ENCODE measurements at places on chromosomes 12 and 14.

GRCh38 chr12:58804749-58805148 is 115.6 kb downstream of the LRIG3 start:
- DNase-seq: no peak

DNA sequence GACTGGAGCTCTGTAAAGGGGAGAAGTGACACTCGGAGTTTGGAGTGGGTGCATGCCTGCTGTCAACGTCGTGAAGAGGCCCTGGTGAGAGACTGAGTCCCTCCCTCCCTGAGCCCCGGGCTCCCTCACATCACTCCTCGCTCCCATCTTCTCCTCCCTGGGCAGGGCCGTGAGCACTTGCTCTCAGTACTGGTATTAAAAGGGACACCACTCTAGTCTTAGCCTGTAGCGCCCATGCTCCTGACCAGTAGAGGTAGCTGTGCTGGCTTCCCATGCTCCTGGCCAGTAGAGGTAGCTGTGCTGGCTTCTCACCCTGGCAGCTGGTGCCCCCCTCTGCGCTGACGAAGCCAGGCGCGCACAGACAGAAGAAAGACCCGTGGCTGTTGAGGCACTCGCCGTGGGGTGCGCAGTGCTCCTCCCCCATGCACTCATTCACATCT is 14.7 kb downstream of the ISCA2 start:
- DNase-seq: no peak

DNA sequence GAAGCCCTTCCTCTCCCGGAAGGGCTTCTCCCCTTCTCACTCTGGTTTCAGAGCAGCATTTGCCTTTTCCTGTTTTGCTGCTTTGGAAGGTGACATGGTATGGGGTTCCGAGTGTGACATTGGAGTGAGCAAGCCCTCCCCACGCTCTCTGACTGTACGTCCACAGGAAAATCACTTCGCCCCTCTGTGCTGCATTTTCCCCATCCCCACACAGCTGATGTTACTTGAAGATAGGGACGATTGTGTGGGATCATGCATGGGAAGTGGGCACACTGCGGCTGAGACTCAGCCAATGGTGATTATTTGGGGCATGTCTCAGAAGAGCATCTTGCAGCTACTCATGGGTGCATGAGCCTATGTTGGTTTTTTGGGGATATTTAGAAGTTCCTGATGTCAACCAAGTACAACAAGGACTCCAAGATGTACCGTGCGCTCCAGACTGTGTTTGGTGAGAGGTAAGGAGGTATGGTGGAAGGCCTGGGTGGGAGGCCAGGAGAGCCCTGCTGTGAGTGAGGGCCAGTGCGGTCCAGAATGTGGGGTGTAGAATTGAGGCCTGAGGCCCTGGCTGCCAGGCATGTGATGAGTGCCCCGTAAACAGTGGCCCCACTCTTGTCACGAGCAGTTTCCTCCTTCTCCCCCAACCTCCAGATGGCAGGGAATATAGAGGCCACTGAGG is 15.1 kb downstream of the CYP46A1 start:
- no peak for DNase-seq

- DNase-seq: no peak
These were observed 220.2 kb upstream of the CPNE8 start for GRCh38 chr12:39125566-39125965.

DNA sequence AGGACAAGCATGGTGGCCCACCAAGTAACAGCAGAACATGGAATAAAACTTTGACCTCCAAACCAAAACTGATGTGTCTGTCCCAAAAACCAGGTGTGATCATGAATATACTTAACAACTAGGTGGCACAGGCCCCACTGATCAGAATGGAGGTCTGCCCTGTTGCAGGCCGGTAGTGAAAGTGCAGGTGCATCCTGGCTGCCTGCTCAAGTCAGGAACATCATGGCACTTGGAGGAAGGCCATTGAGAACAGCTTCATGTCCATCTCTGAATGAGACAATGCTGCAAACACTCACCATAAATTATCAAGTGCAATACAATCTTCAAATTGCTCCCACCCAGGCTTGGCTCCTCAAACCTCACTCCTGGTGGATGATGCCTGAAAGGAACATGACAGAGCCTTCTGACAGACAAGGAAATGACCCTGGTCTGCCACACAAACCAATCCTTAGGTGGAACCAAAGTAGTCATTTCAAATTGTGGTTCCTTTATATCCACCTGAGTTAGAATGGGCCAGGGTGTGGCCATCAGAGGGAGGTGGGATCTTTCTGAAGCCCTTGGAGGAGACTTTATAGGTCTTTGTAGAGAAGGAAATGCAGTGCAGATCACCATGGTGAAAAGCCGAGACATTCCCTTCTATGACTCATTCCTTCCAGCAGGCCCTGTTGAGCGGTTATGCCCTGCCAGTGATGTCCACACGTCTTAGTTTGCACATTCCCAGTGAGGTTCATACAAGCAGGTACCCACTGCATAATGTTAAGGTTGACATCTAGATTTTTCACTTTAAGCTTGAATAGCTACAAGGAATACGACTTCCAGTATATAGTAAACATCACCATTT is 36.0 kb downstream of the EGLN3 start:
- DNase-seq: no peak

DNA sequence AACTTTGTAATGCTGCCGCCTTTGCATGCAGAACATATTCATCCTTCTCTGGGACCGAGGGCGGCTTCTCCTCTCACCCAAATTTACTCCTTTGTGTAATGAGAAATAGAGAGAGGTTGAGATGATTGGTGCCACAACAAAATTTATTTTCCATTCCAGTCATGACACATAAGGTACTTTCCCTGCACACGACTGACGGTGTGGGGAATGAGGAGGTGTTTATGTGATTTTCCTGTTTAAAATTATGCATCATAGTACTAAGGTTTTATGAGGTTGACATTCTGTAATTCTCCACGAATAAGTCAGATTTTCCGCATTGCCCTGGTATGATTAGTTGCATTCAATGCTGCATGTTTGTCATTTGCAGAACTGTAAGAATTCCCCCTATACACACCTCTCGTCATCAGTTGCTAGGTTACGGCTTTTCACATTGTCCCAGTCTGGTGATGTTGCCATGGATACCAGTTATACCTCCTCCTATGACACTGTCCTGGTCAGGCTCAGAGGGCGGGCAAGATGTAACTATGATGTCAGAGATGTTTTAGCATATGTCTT is 23.1 kb downstream of the BICDL1 start:
- peak; percentile 85 for DNase-seq

DNA sequence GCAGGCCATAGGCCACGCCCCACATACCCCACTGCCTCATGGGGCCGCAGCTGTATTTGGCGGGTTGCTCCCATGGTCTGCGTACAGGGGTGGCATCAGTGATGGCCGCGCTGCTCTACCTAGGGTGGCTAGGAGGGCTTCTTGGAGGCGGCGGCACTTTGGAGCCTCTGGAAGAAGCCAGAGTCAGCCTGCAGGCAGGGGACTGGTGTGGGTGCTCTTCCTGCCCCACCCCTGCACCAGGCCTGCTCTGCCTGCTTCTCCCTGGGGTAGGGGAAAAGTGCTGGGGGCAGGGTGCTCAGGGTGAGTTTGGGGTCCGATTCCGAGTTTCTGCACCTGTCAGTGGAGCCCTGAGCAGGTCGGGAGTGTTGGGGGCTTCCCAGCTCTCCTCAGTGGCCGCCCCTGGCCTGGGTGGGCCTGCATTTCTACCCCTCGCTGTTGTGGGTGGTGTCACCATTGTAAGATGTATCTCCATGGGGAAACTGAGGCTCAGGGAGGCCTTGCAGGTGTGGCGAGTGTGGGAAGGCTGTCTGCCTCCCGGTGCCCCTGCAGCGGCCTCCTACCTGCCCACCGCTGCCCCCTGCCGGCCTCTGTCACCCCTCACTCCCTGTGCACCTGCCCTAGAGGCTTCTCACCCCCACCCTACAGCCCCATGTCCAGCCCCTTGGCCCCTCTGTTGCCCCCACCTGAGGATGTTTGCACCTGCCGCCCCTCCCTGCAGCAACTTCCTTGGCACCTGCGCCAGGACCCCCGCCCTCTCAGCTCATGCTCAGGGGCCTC is 5.5 kb downstream of the CEP170B start:
- no peak for DNase-seq

DNA sequence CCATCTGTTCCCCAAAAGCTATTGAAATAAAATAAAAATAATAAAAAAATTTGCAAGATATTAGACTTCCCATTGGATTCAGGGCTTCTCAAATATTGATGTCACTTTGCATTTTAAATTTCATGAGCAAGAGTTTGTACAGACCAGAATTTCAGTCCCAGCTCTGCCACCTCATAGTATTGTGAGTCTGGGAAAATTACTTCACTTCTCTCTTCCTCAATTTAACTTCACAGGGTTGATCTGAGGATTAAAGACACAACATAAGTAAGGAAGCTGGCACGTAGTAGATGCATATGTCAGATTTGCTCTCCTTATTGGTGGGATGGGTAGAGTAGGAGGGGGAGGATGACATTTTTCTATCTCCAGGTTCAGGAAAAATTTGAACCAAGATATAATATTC is 32.8 kb downstream of the COX8C start:
- DNase-seq: no peak

DNA sequence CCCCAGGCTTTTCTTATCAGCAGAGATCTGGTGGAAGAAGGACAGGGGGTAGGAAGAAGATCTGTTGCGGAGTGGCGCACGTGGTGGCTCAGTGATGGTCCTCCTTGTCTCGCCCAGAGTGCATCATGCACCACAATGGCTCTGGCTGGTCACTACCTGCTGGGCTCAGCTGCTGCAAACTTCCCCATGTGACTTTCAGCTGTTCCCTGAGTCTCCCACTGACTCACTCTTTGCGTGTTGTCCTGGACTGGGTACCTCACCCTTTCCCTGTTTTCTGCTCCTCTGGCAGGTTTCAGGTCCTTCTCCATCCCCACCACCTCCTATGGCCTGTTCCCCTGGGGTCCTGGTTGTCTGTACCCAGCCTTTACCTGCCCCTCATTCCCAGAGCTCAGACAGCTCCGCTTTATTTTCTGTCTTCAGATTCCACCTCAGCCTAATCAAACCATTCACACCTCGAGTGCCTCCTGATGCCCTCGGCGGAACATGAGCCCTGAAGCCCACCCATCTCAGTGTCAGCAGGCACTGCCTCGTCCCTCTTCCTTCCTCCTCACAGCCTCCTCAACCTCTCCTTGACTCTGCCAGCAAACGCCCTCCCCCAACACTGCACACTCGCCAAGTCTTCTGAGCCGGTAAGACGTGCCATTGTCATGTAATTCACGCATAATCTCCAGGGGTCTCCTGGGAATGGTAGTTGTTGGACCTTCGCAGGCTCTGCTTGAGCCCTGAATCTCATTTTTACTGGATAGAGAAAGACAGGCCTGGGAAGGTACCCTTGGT is 1.8 kb downstream of the C1R start:
- DNase-seq: no peak

- no peak for DNase-seq
These were observed 167.5 kb downstream of the PTPN11 start for GRCh38 chr12:112586148-112586783.

GRCh38 chr14:61033054-61033453 is 52.0 kb downstream of the SLC38A6 start:
- no peak for DNase-seq

DNA sequence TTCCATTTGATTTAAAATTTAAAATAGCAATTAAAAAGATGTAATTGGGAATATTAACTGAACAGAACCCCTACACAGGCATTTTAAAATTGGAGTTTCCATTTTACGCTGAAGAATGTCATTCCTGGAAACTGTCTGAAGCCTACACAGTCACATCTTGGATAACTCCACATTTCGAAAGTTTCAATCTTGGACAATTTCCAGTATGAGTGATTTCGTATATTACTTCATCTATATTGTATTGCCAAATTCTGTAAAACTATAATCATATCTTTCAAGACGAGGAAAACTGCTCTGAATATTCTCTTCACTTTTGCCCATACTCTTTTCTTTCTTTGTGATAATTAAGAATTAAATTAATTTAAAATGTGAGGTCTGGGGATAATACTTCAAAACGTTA is 194.2 kb upstream of the ABCD2 start:
- no peak for DNase-seq

- DNase-seq: peak; percentile 38
These were observed 202.8 kb downstream of the TTC8 start for GRCh38 chr14:89027097-89027740.

DNA sequence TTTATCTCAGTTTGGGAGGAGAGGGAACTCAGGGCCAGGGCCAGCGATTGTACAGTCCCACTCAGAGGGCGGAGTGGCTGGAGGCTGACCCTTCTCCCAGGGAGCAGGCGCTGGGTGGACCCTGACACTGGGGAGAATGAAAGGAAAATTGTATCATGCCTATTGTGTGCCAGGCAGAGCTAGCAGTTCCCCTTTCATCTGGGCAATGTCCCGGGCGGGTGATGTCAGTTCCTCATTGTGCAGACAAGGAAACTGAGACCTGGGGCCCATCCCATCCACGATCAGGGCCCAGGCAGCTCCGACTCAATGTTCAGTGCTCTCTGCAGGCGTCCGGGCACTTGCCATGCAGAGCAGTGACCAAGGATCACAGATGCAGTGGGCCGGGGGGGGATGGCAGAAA is 101.9 kb upstream of the RTL1 start:
- DNase-seq: no peak

GRCh38 chr12:24767016-24767415 is 181.9 kb downstream of the BCAT1 start:
- DNase-seq: no peak

DNA sequence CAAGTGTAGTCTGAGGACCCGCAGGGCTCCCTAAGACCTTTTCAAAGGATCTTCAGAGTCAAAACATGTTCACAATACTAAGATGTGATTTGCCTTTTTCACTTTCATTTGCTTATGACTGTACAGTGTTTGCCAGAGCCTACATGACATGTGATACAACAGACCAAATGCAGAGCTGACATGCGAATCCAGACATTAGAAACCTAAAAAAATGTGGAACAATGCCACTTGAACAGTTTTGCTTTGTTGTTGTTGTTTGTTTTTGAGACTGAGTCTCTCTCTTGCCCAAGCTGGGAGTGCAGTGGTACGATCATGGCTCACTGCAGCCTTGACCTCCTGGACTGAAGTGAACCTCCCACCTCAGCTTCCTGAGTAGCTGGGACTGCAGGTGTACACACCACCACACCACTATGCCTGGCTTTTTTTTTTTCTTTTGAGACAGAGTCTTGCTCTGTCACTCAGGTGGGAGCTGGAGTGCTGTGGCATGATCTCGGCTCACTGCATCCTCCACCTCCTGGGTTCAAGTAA is 5.3 kb upstream of the RAB35 start:
- DNase-seq: no peak

- DNase-seq: no peak
These were observed 316.7 kb upstream of the KITLG start for GRCh38 chr12:88896958-88897357.

DNA sequence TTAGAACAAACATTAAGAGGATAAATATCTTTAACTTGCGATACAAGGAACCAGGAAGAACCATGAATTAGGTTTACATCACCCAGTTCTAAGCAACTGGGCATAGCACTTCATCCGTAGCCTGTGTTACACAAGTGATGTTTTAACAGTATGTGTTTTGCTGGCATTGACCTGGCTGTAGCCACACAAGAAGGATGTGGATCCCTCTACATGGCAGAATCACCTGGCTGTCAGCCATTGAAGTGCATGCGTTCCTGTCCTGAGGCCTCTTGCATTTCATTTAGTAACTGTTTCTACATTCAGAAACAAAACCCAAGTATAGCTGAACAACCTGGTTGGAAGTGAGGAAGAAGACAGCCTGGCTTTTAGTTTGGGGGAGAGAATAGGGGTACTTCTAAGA is 72.2 kb downstream of the TGFB3 start:
- DNase-seq: no peak

GRCh38 chr14:52314595-52315354 is 663 bp downstream of the PTGER2 start:
- DNase-seq: peak; percentile 20
